ENCODE measurements at places on chromosomes 5 and 9. TPM values are rescaled to one million over a fixed set of nuclear protein-coding genes. Genes with fewer than 3 reads are reported as not detected.

- DNase-seq: no peak
- H3K36me3 ChIP-seq: no peaks in the 10 kb centered on the region
- H3K27ac ChIP-seq: no peak overlapping the region
- H3K4me3 ChIP-seq: no peak overlapping the region
- no peaks in the 10 kb centered on the region for H3K27me3 ChIP-seq
- H3K4me1 ChIP-seq: no peaks in the 10 kb centered on the region
Observed at GRCh38 chr5:98637557-98637956, 135.9 kb upstream of the RGMB start.

DNA sequence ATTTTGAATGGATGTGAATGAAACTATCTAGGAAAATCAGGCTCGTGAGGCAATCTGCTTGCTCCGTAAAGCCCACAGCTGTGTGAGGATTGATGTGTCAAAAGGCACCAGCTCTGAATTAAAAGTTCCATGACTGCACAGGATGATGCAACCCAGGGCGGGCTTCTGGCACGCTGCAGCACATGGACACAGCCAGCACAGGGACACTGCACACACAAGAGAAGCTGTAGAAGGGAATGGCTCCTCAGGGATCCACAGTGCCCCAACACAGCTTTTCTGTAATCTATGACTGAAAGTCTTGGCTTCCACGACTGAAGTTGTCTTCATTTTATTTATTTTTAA is 151.0 kb downstream of the GCNT1 start:
- no peaks in the 10 kb centered on the region for H3K27me3 ChIP-seq
- no peak overlapping the region for H3K4me3 ChIP-seq
- no peak overlapping the region for H3K27ac ChIP-seq
- no peaks in the 10 kb centered on the region for H3K4me1 ChIP-seq

GRCh38 chr5:156883316-156883875 is 33.3 kb downstream of the PPP1R2B start:
- no peak overlapping the region for H3K27ac ChIP-seq
- H3K36me3 ChIP-seq: no peaks in the 10 kb centered on the region
- H3K27me3 ChIP-seq: no peaks in the 10 kb centered on the region
- no peaks in the 10 kb centered on the region for H3K4me1 ChIP-seq
- no peak for DNase-seq

SEMA4D gene
- total RNA-seq: 52.7 TPM
